ENCODE measurements at places on chromosomes 6 and 20.

- no peak for DNase-seq
These were observed 480.7 kb upstream of the SPTLC3 start for GRCh38 chr20:12528104-12528503.

- DNase-seq, result no peak
These were observed 70.3 kb downstream of the PKHD1 start for GRCh38 chr6:52016915-52017748.

- no peak for DNase-seq
These were observed 12.9 kb upstream of the RBL1 start for GRCh38 chr20:37108676-37109075.

DNA sequence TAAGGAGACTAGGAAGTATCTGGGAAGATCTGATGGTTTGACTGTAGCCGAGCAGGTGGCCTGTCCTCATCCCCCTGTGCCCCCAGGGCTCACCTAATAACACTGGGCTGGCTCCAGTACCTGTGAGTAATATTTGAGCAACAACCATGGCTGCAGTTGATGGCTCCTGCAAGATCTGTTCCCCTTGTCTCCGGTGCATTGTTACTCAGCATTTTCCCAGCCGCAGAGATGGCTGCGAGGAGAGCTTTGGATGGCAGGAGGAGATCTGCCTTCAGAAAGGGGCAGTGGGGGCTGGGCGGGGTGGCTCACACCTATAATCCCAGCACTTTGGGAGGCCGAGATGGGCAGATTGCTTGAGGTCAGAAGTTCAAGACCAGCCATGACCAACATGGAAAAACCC, 39.3 kb downstream of the PTK7 start:
- DNase-seq, result no peak

GRCh38 chr6:138803861-138804260, 8.0 kb downstream of the ECT2L start:
- DNase-seq, result no peak

DNA sequence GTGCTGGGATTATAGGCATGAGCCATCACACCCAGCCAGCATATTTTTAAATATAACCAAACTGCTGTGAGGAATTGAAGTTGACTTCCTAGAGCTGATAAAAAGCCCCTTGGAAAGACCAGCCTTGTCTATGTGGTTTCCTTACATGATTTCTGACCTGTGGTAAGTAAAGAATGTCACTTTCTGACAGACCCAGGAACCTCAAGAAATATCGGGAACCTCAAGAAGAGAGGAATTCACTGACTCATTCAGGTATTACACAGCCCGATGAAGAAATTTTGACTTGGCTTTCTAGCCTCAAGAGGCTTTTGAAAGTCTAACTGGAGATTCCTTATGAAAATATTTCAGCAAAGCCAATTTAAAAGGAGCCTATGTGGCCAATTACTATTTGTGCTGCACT, 71.8 kb downstream of the FOXF2 start:
- DNase-seq, result no peak

DNA sequence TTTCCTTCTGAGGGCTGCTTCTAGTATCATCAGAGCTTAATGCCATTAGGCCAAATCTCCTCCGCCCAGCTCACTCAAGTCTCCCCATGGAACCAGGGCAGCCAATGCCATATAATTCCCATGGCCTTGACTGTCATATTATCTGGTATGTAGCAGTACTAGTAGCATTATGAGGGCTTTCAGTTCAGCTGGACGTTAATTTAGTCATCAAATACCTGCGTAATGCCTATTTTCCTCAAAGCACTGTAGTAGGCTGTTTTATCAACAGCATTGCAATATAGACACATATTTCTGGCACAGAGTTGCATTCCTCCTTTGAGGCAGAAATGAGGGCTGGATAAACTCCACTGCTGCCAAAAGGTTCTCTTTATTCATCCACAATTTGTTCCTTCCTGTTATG, 1.7 kb downstream of the KCTD20 start:
- DNase-seq, result no peak

GRCh38 chr20:14497004-14497403, 159.6 kb upstream of the FLRT3 start:
- no peak for DNase-seq

- DNase-seq, result no peak
These were observed 831.5 kb upstream of the CITED2 start for GRCh38 chr6:140205795-140206593.

DNA sequence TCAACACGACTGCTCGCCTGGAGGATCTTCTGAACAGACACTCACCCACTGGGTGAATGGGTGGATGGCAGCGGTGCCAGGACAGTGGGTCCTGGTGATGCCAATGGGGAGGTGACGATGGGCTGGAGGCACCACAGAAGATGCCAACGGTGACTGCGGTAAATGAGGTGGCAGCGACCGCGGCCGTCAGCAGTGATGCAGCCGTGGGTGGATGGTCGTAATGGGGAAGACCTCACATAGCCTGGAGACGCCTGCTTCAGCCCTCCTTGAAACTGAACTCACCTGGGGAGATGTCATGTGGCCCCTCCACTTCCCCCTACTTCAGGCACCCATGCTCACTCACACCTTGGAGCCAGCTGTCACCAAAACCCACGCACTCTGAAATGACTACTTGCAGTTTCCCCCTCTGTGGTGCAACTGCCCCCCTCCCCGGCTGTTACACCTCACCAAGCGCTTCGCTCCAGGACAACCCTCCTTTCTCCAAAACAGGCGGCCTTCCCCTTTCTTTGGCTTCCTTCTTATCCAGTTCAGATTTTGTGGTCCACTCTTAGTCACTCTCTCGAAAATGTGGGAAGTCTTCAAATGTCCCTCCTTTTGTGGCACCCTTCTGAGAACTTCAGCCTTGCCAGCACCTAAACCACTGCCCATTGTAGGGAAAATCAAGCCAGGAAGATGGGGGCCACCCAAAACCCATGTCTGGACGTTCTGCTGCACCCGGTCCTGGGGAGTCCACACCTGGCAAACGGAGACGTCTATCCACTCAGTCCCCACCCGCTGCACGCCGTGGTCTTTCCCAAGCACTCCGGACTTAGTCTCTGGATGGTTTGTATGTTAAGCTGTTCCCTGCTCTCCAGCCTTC, 10.4 kb upstream of the ABHD16B start:
- peak; percentile 63 for DNase-seq

GRCh38 chr6:32168350-32168749, 4.0 kb downstream of the EGFL8 start:
- DNase-seq, result no peak

DNA sequence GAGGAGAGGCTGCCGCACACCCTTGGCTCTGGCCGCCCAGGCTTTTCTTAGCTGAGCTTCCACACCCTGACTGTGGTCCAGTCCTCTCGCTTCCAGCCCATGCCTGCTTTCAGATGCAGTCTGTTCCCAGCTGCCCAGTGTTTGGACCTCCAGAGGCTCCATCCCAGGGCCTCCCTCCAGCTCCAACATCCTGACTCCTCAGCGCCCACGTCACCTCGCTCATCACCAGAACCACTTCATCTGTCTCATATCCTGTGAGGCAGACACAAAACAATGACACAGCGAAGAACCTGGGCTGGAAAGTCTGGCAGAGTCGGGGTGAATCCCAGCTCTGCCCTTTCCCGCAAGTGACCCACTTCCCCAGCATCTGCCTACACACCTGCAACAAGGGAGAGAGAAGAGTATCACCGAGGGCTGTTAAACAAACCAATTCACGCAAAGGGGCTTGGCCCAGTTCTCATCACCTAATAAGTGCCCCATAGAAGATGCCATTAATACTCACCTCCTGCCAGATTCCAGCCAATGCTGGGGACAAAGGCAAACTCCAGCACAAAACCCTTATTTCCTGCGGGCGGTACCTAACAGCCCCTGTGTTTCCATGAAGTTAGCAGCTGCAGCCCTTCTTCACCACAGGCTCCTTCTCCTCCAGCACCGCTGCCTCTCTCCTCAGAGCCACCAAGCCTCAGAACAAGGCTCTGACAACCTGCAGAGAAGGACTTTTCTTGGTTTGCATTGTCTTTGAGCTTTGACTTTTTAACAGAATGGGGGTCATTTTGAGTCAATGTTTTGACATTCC, 133.4 kb upstream of the CDH4 start:
- DNase-seq, result no peak

DNA sequence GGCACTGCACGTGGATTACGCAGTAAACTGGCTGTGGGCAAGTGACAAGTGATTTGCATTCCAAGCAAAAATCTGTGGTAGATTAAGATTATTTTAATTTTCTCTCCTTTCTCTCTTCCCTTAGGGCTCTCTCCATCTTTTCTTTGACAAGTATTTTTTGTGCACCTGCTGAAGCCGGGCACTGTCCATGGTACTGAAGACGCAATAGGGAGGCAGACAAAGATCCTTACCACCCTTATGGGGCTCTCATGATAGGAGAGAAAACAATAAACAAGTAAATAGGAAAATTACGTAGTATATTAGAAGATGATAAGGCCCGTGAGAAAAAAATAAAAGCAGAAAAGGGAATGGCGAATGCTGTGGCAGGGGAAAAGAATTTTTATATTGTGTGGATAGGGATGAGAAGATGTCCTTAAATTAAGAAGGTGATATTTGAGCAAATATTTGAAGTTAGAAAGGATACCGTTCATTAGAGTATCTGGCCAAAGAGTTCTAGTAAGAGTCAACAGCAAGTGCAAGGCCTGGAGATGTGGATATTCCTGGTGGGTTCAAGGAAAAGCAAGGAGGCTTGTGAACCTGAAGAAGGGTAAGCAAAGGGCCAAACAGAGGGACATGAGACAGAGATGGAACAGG, 146.0 kb downstream of the LAMP5 start:
- DNase-seq, result peak; percentile 0

DNA sequence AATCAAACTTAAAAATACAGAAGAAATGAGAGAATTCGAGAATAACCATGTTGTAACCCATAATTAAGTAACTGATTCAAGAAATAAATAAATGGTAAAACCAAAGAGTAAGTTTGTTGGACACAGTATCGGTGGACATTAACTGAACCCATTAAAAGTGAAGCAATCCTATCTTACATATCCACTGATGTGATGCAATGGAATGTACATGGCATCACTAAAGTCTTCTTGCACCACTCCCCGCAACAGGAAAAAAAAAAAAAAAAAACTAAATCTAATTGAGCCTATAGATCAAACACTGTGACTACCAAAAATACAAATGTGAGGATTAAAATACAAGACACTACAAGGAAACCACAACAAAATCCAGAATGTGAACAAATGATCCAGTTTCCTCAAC, 7.9 kb downstream of the SNX14 start:
- no peak for DNase-seq

- DNase-seq, result no peak
These were observed 2.3 kb upstream of the SLC23A2 start for GRCh38 chr20:5003626-5004025.

- DNase-seq, result no peak
These were observed 47.4 kb downstream of the MYB start for GRCh38 chr6:135228486-135228885.

DNA sequence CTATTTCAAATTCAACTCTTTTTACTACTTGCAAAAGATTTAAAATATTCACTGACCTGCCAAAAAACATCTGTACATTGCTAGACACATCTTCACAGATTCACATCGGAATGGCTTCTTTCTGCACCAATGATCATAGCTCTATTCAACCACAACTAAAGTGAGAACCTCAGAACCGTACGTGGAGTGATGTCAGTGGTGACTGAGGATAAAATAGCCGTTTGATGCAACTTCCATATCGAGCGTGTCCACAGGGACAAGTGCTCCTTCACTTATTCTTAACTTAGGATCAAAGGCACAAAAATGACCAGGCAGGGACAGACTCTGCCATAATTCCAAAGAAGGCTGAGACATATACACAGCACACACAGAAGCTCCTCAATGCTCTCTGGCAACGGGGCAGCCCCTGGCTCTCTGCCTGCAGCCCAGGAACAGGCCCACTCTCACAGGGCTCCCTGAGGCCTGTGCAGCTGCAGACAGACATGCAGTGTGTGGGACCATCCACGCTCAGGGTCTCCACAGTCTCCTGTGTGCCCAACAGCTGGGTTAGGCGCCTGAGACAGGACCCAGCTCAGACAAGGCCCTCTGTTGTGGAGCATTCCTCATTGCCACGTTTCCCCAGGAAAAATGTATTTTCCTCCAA, 22.8 kb downstream of the FYN start:
- DNase-seq, result no peak

DNA sequence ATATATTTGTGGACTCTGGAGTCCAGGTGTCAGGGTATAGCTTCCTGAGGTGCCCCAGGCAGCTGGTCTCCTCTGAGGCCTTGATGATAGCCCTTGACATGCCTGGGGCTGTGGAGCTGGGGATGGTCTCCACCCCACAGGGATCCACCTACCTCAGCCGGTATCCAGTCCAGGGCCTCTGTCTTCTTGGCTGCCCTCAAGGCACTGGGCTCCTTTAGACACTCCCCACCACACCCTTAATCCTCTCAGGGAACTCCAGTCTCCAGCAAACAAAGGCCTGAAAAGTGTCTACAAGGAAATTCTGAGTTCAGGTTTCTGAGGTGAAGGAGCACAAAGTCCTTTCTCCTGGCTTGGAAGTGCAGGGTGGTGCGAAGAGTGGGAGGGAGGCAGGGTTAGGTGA, 44.6 kb upstream of the DDR1 start:
- no peak for DNase-seq

DNA sequence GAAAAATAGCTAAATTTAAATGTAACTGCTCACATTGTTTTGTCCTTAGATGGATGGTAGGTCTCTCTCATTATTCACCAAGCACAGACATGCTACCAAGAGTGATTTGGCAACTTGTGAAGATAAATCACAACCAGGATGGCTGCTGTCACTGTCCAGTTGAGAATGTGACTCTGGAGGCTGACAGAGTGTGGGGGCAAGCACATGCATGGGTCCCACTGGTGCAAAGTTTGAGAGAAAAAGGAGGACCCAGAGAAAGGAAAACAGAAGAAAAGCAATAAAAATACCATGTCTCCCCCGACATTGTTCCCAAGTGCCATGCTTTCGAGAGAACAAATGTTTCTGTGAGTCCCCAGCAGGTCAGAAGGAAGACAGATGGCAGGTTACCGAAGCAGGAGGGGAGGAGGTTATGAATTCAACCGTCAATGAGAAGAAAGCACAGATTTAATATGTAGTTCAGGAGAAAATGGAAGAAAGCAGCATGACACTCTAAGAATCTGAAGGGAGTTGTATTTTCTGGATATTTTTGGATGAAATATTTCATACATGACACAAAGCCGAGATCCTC, 73.0 kb upstream of the TSHZ2 start:
- no peak for DNase-seq

- no peak for DNase-seq
These were observed 7.9 kb upstream of the TBPL1 start for GRCh38 chr6:133945158-133945557.

DNA sequence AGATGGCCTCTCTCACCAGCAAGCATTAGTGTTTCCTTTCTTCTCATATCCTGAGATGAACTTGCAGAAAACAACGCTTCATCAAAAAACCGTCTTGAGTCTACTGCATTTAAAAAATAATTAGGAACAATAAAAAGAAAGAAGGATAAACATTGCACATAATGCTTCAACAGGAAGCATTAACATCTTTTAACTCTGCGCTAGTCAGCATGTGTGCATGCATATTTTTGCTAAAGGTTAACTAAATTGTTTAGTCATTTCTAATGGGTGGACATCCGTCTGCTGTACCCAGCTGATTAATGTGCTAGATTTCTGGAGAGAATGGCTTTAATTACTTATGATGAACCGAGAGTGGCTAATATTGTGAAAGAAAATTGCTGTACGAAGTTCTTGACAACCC, 349.3 kb downstream of the SOX4 start:
- DNase-seq, result no peak

- DNase-seq, result no peak
These were observed 128.7 kb upstream of the ARMC2 start for GRCh38 chr6:108719477-108719876.
